ENCODE measurements at places on chromosomes 6 and 20.

- no peak for DNase-seq
Measured at GRCh38 chr6:2763876-2764540, 1.2 kb upstream of the WRNIP1 start.

DNA sequence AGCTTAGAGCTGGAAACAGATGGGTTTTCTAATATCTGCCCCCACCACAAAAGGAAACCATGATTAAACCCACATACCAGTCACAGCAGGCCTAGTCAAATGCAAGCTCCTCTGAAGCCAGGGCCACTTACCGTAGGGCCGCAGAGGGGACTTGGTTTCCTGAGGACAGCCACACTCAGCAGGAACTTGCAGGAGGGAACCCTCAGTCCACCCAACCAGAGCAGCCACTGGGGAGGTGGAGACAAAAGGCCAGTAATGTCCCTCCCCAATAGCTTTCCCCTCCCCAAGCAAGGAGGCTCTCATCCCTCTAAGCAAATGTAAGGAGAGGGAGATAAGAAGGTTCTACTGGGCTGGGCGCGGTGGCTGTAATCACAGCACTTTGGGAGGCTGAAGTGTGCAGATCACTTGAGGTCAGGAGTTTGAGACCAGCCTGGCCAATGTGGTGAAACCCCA is 384.4 kb upstream of the JARID2 start:
- DNase-seq = no peak

GRCh38 chr20:51154708-51155690 is 132.1 kb upstream of the KCNG1 start:
- DNase-seq = no peak

- DNase-seq = no peak
Measured at GRCh38 chr6:72078096-72078495, 191.7 kb downstream of the RIMS1 start.

GRCh38 chr6:38943964-38944363 is 104.6 kb upstream of the GLP1R start:
- DNase-seq = no peak

DNA sequence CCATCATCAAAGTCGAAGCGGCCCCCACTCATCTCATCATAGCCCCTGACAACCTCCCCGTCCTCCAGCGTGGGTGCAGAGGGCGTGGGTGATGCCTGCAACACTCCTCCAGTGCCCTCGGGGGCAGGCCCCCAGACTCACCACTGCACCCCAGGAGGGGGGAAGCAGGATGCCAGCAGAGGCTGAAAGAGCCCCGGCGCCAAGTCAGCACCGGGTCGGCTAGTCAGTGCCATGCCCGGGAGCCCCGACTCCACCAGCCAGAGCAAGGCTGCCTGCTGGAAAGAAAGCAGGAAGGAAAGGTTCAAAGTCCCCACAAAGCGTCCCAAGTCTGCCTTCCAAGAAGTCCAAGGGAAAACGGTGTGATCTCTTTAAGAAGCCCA is 324 bp downstream of the JPH2 start:
- no peak for DNase-seq

GRCh38 chr6:14349507-14349906 is 231.9 kb downstream of the CD83 start:
- no peak for DNase-seq

GRCh38 chr20:13449868-13450434 is 188.8 kb downstream of the TASP1 start:
- no peak for DNase-seq

DNA sequence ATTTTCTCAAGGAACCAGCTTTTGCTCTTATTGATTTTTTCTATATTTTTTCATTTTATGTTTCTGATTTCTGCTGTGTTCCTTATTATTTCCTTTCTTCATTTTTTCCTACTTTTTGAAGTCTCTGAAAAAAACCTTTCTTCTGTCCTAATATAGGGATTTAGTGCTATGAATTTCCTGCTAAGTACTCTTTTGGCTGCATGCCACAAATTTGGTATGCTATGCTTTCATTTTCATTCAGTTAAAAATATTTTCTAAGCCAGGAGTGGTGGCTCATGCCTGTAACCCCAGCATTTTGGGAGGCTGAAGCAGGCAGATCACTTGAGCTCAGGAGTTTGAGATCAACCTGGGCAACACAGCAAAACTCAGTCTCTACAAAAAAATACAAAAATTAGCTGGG is 30.6 kb downstream of the SIRPD start:
- no peak for DNase-seq

GRCh38 chr20:59765599-59766177 is 161.3 kb downstream of the PHACTR3 start:
- DNase-seq = no peak

DNA sequence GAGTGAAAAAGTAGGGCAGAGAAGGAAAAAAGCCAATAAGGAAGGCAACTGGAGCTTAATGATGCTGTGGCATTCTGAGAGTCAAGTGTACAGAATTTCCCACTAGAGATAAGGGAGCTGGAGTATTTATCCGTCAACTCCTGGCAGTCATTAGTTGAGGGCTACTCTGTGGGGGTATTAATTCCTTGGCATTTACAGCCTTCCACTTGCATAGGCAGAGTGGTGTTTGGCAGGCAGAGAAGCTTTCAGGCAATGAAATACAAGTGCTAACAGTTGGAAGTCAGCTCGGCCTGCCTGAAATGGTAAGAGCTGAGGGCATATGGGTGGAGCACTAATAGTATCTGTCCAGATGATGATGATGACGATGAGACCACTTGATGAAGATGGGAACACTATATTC is 207.3 kb upstream of the FLRT3 start:
- no peak for DNase-seq

GRCh38 chr20:12597551-12597950 is 411.2 kb upstream of the SPTLC3 start:
- DNase-seq = no peak

DNA sequence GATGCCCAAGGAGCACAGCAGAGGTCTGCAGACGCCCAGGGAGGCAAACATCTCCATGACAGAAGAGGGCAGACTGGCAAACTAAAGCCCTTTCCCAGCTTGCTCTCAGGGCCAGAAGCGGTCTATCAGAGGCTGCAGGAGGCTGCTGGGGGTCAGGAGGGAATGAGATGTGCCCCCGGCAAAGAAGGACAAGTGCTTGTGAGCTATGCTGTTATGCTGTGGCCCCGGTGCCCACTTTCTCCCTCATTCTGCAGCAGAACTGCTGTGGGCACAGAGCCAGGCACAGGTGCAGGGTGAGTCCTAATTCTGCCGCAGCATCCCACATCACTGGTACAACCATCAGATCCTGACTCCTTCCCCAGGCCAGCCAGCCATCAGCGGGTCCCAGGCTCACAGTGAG is 46.4 kb downstream of the LRFN2 start:
- no peak for DNase-seq

DNA sequence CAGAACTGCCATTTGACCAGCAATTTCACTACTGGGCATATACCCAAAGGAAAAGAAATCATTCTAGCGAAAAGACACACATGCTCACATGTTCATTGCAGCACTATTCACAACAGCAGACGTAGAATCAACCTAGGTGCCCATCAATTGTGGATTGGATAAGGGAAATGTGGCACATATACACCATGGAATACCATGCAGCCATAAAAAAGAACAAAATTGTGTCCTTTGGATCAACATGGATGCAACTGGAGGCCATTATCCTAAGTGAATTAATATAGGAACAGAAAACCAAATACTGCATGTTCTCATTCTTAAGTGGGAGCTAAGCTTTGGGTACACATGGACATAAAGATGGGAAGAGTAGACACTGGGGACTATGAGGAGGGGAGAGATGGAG is 16.1 kb downstream of the RAET1E start:
- no peak for DNase-seq

GRCh38 chr6:20802596-20802995 is 268.3 kb downstream of the CDKAL1 start:
- no peak for DNase-seq

- no peak for DNase-seq
Measured at GRCh38 chr20:35398660-35399144, 13.1 kb downstream of the UQCC1 start.

DNA sequence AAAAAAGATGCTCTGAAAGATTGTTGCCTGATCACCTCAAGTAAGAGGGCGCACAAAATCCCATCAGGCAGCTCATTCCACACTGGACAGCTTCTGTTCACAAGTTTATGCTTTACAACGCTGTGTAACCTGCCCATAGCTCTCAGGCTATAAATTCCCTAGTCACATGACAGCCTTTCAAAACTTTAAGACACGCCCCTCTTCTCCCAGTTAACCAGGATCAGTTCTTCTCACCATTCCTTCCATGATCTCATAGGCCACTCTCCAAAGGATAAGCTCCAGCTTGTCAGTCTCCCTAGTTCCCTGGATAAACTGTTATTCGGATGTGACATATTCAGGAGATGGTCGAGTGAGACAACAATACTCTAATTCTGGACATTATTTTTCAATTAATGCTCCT is 15.0 kb downstream of the ADNP start:
- DNase-seq = no peak

DNA sequence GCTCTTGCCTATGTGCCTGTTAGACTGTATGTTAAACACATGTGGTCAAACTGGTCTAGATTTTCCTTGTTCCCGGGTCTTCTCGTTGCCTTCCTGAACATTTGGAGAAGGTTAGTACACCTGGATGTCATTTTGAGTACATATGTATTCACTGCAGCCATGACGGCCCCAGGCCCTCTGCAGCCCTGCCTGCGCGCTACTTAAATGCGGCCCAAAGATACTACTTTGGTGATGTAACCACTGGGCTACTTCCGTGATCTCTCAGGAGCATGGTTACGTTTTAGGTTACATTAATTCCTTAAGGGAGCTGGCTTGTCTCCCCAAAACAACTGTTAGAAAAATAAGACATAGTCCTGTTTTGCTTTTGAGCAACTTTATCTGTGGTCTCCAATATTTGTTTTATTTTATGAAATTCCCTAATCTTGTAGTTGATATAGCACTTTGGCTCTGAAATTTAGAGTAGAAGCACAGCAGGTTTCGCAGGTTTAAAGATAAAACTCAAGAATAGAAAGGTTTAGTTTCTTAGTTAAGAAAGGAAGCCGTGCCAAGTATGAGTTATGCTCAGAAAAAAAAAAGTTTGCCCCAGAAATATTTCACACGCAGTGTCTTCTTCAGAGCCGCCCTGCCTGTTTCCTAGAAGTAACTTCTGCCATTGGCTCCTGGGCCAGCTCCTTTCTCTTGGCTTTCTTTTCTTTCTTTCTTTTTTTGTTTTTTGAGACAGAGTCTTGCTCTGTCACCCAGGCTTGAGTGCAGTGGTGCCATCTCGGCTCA is 38.1 kb downstream of the TIAM2 start:
- DNase-seq = no peak

DNA sequence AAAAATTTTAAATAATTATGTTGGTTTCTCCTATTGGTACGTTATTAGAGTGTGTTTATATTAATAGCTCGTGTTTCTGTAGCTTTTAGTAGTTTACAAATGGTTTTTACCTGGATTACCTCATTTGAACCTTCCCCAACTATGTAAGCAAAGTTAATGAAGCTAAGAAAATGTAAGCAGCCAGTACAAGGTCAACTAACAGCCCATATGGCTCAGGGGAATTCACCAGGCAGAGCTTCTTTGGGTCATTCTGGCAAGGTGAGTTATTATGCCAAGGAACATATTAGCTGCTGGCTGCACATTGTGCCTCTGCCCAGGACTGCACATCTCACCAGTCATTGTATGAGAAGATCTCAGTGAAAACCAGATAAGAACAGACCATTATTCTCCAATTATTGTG is 27.0 kb upstream of the MARCKS start:
- no peak for DNase-seq

GRCh38 chr20:22312744-22313346 is 271.5 kb downstream of the FOXA2 start:
- DNase-seq = no peak

- no peak for DNase-seq
Measured at GRCh38 chr20:10893321-10893720, 219.5 kb upstream of the JAG1 start.

- no peak for DNase-seq
Measured at GRCh38 chr6:139369068-139369467, 5.4 kb downstream of the CITED2 start.

Measured in brain pericyte (primary cell).